ENCODE measurements at places on chromosomes 2 and 18. TPM values are rescaled to one million over a fixed set of nuclear protein-coding genes. Genes with fewer than 3 reads are reported as not detected.

- DNase-seq = no peak
Measured at GRCh38 chr2:14621114-14621513, 11.4 kb upstream of the LRATD1 start.

ACADL gene
- total RNA-seq = not detected

GRCh38 chr2:113716291-113716690, 40.2 kb downstream of the SLC35F5 start:
- DNase-seq = no peak

DNA sequence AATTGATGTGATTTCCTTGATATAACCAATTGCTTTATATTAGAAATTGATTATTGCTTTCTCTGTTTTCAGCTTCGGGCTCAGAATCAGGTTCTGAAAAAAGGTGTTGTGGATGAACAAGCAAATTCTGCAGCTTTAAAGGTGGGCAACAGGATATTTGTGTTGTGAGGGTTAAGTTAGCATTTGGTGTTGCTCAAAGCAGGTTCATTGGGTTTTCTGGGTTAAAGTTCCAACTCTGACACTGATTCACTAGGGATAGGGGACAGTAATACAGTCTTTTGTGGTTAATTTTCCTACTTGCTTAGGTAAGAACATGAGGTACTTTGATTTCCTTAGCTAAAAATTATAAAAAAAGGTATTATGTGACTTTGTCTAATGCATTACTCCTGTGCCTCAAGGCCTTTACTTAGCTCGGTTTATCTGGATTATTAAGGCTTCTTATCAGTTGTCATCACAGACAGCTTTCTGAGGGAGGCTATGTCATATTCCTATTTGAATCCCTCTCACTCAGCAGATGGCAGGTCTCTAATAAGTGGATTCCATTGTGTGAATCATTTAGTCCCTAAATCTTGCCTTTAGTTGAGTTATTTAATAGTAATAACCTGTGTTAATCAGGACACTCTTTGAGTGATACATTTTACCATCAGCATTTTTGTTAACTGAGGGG, 78.9 kb upstream of the STON1 start:
- DNase-seq = no peak

NEURL3 gene
- total RNA-seq = not detected

GRCh38 chr2:134835471-134835870, 2.9 kb upstream of the ACMSD start:
- DNase-seq = no peak

VWC2L gene
- not detected for total RNA-seq

DNA sequence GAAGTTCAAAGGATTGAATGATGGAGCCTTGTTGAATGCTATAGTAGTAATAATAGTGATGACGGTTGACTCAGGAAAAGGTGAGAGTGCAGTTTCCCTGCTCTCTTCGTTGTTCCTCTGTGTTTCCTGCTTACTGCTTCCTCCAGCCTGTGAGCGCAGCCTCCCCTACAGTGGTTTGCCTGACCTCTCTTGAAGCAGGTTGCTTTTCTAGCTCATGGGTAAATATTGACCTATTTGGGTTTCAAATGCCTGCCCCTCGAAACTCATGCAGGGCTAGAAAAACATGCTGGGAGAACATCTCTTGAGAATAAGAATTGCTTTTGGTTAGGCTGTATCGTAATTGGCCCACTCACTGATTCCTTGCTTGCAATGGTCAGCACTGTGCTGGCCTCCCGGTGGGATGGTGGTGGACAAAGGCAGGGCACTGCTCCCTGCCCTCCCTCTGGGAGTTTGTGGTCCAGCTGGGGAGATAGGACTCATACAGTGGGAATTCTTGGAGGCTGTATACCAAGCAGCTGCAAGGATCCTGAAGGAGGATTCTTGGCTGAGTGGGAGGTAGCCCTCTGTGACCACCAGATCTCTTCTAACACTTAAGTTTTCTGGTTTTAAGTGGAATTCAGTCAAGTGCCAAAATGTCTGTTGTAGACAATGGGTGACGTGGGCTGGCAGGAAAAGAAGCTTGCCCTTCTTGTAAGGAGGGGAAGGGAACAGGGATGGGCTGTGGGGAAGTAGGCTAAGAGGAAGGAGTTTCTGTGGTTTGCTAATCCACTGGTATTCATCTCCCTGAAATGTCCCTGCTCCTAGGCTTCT, 5.4 kb upstream of the RNF181 start:
- peak; percentile 38 for DNase-seq

- no peak for DNase-seq
Measured at GRCh38 chr2:172829229-172829628, 93.6 kb downstream of the RAPGEF4 start.

- DNase-seq = no peak
Measured at GRCh38 chr2:190432567-190433231, 24.5 kb downstream of the MFSD6 start.

All from natural killer cell treated with Interleukin-12 subunit alpha and Interleukin-12 subunit beta and Interleukin-15 and Interleukin-18, amount 100 ng/mL, for 72 hours (primary cell).